Fibroblast of lung (primary cell): ENCODE measurements at places on chromosomes 13 and 19.

GRCh38 chr13:24261566-24261965 lies 47.8 kb upstream of the C1QTNF9 start:
- DNase-seq = no peak
- no peak overlapping the region for H3K4me3 ChIP-seq
- H3K27ac ChIP-seq = no peak overlapping the region
- no peaks in the 10 kb centered on the region for H3K27me3 ChIP-seq

DNA sequence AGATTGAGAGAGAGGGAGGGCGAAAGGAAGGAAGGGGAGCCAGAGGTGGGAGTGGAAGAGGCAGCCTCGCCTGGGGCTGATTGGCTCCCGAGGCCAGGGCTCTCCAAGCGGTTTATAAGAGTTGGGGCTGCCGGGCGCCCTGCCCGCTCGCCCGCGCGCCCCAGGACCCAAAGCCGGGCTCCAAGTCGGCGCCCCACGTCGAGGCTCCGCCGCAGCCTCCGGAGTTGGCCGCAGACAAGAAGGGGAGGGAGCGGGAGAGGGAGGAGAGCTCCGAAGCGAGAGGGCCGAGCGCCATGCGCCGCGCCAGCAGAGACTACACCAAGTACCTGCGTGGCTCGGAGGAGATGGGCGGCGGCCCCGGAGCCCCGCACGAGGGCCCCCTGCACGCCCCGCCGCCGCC lies at the start of gene TNFSF11:
TSS of gene TNFSF11 (plus strand) at position 142 of the 400 bp plus-strand sequence. CDS start at position 294, 152 bp downstream.
- no peak within 1 kb of the TSS for H3K27ac ChIP-seq
- no peaks in the 10 kb centered on the region for H3K36me3 ChIP-seq

GRCh38 chr13:74761801-74762757 lies 627.9 kb upstream of the KLF12 start:
- DNase-seq = peak; percentile 93
- no peak overlapping the region for H3K27ac ChIP-seq
- H3K36me3 ChIP-seq = no peaks in the 10 kb centered on the region
- no peak overlapping the region for H3K4me3 ChIP-seq
- H3K4me1 ChIP-seq = no peaks in the 10 kb centered on the region

DNA sequence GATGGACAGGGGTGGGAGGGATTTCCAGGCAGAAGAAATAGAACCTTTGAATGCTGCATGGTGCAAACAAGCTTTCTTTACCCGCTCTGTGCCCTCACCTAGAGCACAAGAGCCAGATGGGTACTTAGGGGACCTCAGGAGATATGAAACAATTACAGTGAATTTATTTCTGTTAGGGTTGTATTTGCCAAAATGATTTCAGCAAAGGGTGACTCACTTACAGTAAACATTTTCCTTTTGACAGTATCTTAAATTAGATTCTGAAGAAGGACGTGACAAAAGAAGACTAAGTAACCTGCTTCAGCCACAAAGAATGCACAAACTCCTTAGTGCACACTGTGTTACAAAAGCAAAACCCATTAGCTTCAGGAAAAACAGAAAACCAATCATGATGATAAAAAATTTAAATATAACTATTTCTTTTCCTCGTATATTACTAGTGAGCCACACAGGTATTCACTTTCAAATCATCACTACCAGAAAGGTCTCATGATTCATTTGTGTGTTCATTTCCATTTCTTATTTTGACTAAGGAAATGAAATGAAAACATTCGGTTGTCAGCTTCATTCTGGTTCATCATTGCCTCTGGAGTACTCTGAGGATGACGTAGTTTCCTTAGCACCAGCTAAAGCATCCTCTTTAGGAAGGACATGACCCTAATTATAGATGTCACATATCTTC lies 158.8 kb downstream of the NHLRC3 start:
- H3K27ac ChIP-seq = no peak overlapping the region
- no peaks in the 10 kb centered on the region for H3K4me1 ChIP-seq
- H3K36me3 ChIP-seq = no peaks in the 10 kb centered on the region
- no peaks in the 10 kb centered on the region for H3K27me3 ChIP-seq
- no peak overlapping the region for H3K4me3 ChIP-seq

DNA sequence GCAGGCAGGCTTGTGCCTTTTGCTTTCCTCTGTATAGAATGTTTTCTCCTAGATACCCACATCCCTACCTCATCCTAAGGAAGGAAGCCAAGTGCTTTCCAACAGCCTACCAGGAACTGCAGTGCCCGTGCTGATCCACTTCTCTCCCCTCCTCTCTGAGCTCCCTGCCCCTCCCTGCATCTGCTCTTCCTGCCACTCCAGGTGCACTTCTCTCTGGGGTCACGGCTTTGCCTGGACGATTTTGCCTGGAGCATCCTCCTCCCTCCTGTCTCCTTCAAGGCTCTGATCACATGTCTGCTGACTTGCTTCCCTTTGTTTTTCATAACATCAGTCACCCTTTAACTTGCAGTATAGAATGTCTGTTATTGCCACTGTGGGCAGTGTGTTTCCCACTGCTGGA lies 34.7 kb upstream of the IRS2 start:
- no peak for DNase-seq
- no peaks in the 10 kb centered on the region for H3K36me3 ChIP-seq
- no peaks in the 10 kb centered on the region for H3K27me3 ChIP-seq
- no peaks in the 10 kb centered on the region for H3K4me1 ChIP-seq
- H3K27ac ChIP-seq = no peak overlapping the region
- H3K4me3 ChIP-seq = no peak overlapping the region

DNA sequence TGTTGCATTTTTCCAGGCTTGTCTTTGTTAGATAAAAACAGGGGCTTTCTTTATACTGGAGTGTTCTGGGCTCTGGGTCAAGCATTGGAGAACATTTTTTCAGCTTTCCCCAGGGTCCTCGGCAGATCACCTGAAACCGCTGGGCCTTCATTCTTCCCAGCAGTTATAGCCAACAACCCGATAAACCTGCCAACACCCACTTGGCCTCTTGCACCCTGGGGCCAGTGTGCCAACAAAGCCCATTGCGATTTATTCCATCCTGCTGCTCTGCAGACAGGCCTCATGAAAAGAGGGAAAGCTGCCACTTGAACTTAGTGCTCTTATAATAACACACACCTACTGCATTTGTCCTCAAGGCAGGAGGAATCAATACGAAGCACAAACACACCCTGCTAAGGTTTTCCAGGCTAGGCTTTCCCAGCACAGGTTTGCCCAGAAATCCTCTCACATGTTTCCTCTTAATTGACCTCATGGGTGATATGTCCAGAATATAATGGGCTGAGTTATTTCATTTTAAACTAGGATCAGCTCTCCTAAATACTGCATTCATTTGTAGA lies 669.3 kb downstream of the LIG4 start:
- DNase-seq = no peak
- H3K4me1 ChIP-seq = no peaks in the 10 kb centered on the region
- no peak overlapping the region for H3K27ac ChIP-seq
- no peak overlapping the region for H3K4me3 ChIP-seq
- no peaks in the 10 kb centered on the region for H3K36me3 ChIP-seq
- H3K27me3 ChIP-seq = no peaks in the 10 kb centered on the region

GRCh38 chr19:11448410-11448809 lies 13.0 kb downstream of the PRKCSH start:
- no peak for DNase-seq
- H3K36me3 ChIP-seq = peaks cover 27% of the 10 kb centered on the region
- no peak overlapping the region for H3K27ac ChIP-seq
- H3K4me3 ChIP-seq = no peak overlapping the region

- no peaks in the 10 kb centered on the region for H3K36me3 ChIP-seq
- H3K4me1 ChIP-seq = no peaks in the 10 kb centered on the region
- H3K4me3 ChIP-seq = no peak overlapping the region
- no peak for DNase-seq
Measured at GRCh38 chr19:49718991-49719390, 28.1 kb downstream of the CPT1C start.

- H3K27me3 ChIP-seq = peaks cover 2% of the 10 kb centered on the region
- no peaks in the 10 kb centered on the region for H3K36me3 ChIP-seq
- no peak for DNase-seq
- H3K4me1 ChIP-seq = no peaks in the 10 kb centered on the region
- H3K27ac ChIP-seq = no peak overlapping the region
- H3K4me3 ChIP-seq = no peak overlapping the region
Measured at GRCh38 chr19:33312065-33312464, 9.7 kb upstream of the CEBPA start.

DNA sequence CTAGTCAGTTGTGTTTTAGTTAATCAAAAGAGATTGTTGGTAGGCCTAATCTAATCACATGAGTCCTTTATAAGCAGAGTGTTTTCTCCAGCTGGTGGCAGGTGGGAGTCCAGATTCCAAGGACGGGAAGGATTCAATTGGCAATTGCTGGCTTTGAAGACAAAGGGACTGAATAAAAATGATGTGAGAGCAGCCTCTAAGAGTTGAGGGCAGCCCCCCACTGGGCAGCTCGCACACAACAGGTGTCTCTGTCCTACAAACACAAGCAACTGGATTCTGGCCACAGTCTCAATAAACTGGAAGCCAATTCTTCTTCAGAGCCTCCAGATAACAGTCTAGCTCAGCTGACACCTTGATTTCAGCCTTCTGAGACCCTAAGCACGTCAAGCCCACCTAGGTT lies 915.2 kb downstream of the PCDH9 start:
- H3K4me1 ChIP-seq = no peaks in the 10 kb centered on the region
- H3K27ac ChIP-seq = no peak overlapping the region
- no peaks in the 10 kb centered on the region for H3K36me3 ChIP-seq
- no peaks in the 10 kb centered on the region for H3K27me3 ChIP-seq
- H3K4me3 ChIP-seq = no peak overlapping the region

GRCh38 chr19:17405250-17406045 lies at the start of gene BST2:
Gene BST2 (minus strand): TSS chr19:17405630. CDS start chr19:17405575, 55 bp downstream.
- H3K36me3 ChIP-seq = no peaks in the 10 kb centered on the region
- DNase-seq = no peak
- H3K27me3 ChIP-seq = no peaks in the 10 kb centered on the region
- no peak within 1 kb of the TSS for H3K4me3 ChIP-seq

- H3K4me3 ChIP-seq = no peak overlapping the region
- H3K27ac ChIP-seq = no peak overlapping the region
- H3K4me1 ChIP-seq = no peaks in the 10 kb centered on the region
- no peaks in the 10 kb centered on the region for H3K36me3 ChIP-seq
- no peaks in the 10 kb centered on the region for H3K27me3 ChIP-seq
- no peak for DNase-seq
Measured at GRCh38 chr13:37878921-37879320, 9.3 kb upstream of the TRPC4 start.

- peak; percentile 92 for DNase-seq
- H3K4me1 ChIP-seq = peaks cover 23% of the 10 kb centered on the region
- H3K27ac ChIP-seq = peak within 1 kb of the TSS; percentile 78
- H3K36me3 ChIP-seq = peaks cover 9% of the 10 kb centered on the region
- peak within 1 kb of the TSS; percentile 67 for H3K4me3 ChIP-seq
- peaks cover 8% of the 10 kb centered on the region for H3K27me3 ChIP-seq
Measured at GRCh38 chr19:7919610-7920518, at the start of gene SNAPC2. Gene SNAPC2 (plus strand): TSS chr19:7920338. CDS start chr19:7920367, 29 bp downstream.

DNA sequence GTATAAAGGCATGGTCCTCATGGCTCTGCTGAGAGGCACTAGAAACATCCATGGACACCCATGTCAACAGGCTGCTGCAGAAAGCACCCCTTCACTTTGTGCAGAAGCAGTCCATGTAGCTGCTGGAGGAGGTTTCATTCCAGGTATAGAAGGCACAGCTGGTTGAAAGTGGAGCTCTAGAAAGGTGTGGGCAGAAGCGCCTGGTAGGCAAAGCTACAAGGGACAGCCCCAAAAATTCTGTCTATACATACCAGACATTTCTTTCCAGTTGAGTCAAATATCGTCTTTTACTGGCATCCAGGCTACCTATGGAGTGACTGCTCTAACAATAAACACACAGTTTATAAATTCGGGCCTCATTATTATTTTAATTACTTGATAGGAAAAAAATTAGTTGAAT lies 129.3 kb downstream of the ENOX1 start:
- no peak overlapping the region for H3K4me3 ChIP-seq
- H3K27ac ChIP-seq = no peak overlapping the region
- no peak for DNase-seq
- H3K36me3 ChIP-seq = no peaks in the 10 kb centered on the region

DNA sequence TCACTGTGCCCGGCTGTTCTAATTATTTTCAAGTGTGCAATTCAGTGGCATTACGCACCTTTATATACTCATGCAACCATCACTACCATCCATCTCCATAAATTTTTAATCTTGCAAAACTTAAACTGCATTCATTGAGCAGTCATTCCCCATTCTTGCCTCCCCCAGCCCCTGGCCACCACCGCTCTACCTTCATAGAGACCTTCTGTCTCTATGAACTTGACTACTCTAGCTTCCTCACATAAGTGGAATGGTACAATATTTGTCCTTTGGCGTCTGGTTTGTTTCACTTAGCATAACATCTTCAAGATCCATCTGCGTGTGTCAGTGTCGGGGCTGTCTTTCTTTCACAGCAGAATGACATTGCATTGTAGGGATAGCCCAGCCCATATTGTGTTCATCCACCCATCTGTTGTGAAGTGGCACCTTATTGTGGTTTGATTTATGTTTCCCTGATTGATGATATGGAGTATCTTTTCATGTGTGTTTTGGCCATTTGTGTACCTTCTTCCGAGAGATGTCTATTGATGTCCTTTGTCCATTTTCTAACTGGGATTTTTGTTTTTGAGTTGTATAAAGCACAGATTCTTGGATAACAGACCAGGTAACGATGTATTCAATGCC lies 64.8 kb upstream of the FLT1 start:
- H3K36me3 ChIP-seq = no peaks in the 10 kb centered on the region
- H3K4me1 ChIP-seq = peaks cover 6% of the 10 kb centered on the region
- H3K27ac ChIP-seq = no peak overlapping the region

- H3K27ac ChIP-seq = peak overlapping the region; percentile 78
- peaks cover 6% of the 10 kb centered on the region for H3K36me3 ChIP-seq
- peak; percentile 44 for DNase-seq
Measured at GRCh38 chr13:110714797-110715394, 1.4 kb downstream of the ING1 start.

- peaks cover 2% of the 10 kb centered on the region for H3K4me1 ChIP-seq
- no peaks in the 10 kb centered on the region for H3K27me3 ChIP-seq
- H3K36me3 ChIP-seq = no peaks in the 10 kb centered on the region
- DNase-seq = no peak
Measured at GRCh38 chr19:7177926-7178325, 108.4 kb downstream of the ZNF557 start.

DNA sequence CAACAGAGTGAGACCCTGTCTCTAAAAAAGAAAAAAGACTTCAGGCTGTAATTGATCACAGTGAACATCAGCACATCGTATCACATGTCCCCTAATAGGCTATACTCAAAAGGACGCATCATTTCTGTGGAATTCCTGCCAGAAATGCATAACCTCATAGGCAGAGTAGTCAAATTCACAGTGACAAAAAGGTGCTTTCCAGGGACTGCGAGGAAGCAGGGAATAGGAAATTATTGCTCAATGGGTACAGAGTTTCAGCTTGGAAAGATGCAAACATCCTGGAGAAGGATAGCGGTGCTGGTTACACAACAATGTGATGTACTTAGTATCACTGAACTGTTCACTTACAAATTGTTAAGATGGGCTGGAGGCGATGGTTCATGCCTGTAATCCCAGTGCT lies 41.1 kb upstream of the MRI1 start:
- no peaks in the 10 kb centered on the region for H3K36me3 ChIP-seq
- peaks cover 7% of the 10 kb centered on the region for H3K4me1 ChIP-seq
- no peaks in the 10 kb centered on the region for H3K27me3 ChIP-seq
- no peak overlapping the region for H3K4me3 ChIP-seq

- H3K27ac ChIP-seq = peak overlapping the region; percentile 57
- peaks cover 14% of the 10 kb centered on the region for H3K4me1 ChIP-seq
- peak; percentile 87 for DNase-seq
Measured at GRCh38 chr19:16446724-16447368, 24.9 kb downstream of the EPS15L1 start.

GRCh38 chr19:513368-514165 lies 6.3 kb downstream of the TPGS1 start:
- H3K27me3 ChIP-seq = no peaks in the 10 kb centered on the region
- peaks cover under 1% of the 10 kb centered on the region for H3K4me1 ChIP-seq
- no peak overlapping the region for H3K27ac ChIP-seq
- DNase-seq = no peak
- peaks cover 4% of the 10 kb centered on the region for H3K36me3 ChIP-seq
